ENCODE measurements at places on chromosomes 5 and 9.
A peak's percentile ranks its signal among the peaks of the same experiment; 100 is the strongest.

GRCh38 chr9:98118640-98119601, at the start of gene TRIM14:
TRIM14 (minus strand) TSS chr9:98119222; CDS start chr9:98119188, 34 bp downstream.
- peak within 1 kb of the TSS; percentile 82 for H3K4me3 ChIP-seq
- peaks cover 24% of the 10 kb centered on the region for H3K36me3 ChIP-seq
- peak; percentile 64 for DNase-seq
- peaks cover 37% of the 10 kb centered on the region for H3K4me1 ChIP-seq

GRCh38 chr9:7118633-7119032, 360.9 kb downstream of the KDM4C start:
- peaks cover 7% of the 10 kb centered on the region for H3K4me1 ChIP-seq
- no peak for DNase-seq
- no peak overlapping the region for H3K27ac ChIP-seq
- H3K36me3 ChIP-seq: peaks cover 17% of the 10 kb centered on the region
- H3K4me3 ChIP-seq: no peak overlapping the region
- no peaks in the 10 kb centered on the region for H3K27me3 ChIP-seq

DNA sequence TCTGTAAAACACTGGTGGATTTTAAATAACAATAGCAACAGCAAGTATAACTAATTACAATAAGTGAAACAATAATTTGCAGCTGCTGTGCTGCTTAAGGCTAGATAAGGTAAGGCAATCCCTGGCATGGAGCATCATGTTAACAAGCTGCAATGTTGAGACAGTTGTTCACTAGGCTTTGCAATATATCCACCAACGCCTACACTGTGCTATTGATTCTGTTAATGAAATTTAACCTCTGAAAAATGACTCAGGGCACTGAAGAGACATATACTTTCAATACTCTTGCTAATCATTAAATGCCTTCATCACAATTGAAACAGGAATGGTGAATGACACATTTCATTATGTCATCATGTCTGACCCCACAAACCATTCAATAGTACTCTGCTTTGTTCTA, 255.0 kb downstream of the EFNA5 start:
- peaks cover 23% of the 10 kb centered on the region for H3K27me3 ChIP-seq
- H3K4me1 ChIP-seq: no peaks in the 10 kb centered on the region
- DNase-seq: no peak
- no peak overlapping the region for H3K27ac ChIP-seq

DNA sequence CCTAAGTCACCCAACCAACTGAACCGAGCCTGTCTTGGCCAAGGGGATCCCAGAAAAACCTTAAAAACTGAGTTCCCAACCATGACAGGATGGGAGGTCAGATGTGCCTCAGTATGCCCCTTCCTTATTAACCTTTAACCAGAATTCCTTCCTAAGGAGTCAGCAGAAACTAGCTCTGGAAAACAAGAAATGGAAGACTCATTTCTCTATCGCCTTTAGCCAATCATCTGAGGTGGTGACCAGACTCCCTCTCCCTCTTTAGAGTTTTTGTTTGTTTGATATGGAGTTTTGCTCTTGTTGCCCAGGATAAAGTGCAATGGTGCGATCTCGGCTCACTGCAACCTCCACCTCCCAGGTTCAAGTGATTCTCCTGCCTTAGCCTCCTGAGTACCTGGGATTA, 37.5 kb downstream of the SLC28A3 start:
- no peak overlapping the region for H3K27ac ChIP-seq
- peaks cover 3% of the 10 kb centered on the region for H3K36me3 ChIP-seq
- DNase-seq: no peak
- no peaks in the 10 kb centered on the region for H3K27me3 ChIP-seq
- no peak overlapping the region for H3K4me3 ChIP-seq
- H3K4me1 ChIP-seq: peaks cover 9% of the 10 kb centered on the region

DNA sequence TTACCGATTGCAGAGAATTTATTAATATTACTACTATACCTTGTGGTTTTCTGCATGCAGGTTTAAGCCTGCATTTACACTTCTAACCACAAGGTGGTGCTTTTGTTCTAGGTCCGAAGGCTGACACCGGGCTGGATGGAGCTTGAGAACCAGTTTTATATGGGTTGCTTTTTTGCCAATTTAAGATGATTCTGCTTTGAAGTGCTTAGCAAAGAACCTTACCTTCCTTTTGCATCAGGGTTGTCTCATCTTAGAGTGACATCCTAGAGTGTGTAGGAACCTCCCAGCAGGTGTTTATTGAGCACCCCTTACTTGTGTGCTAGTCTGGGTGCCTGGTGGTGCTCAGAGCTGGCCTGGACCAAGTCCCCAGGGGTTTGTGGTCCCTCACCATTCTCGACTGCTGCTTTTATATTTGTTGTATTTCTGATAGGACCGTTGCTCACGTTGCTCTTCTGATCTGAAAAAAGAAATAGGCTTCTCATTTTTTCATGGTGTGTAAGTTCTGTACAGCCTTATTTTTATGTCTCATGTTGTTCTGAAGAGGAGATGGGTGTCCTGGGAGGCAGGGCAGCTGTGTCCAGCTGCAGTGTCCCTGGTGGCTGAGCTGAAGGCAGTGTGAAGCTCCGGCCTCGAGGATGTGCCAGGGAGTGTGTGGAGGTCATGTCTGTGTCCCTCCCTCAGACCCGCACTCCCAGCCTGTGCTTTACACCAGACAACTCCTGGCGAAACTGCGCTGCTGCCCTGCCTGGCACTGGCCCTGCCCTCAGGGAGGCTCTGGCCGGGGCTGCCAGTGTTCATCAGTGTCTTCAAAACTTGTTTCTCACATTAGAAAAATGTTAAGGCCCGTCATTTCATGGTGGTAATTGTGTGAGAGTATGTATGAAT, 54.3 kb downstream of the EHMT1 start:
- H3K4me3 ChIP-seq: no peak overlapping the region
- no peak overlapping the region for H3K27ac ChIP-seq
- H3K36me3 ChIP-seq: peaks cover 21% of the 10 kb centered on the region
- DNase-seq: peak; percentile 16

- no peak overlapping the region for H3K27ac ChIP-seq
- DNase-seq: no peak
- H3K4me1 ChIP-seq: no peaks in the 10 kb centered on the region
- H3K27me3 ChIP-seq: no peaks in the 10 kb centered on the region
- no peaks in the 10 kb centered on the region for H3K36me3 ChIP-seq
- H3K4me3 ChIP-seq: no peak overlapping the region
Measured at GRCh38 chr5:12392246-12392645, 488.0 kb upstream of the CTNND2 start.

- no peak for DNase-seq
- H3K27ac ChIP-seq: no peak overlapping the region
- no peaks in the 10 kb centered on the region for H3K27me3 ChIP-seq
- H3K4me3 ChIP-seq: no peak overlapping the region
- H3K4me1 ChIP-seq: no peaks in the 10 kb centered on the region
Measured at GRCh38 chr5:109719978-109720377, 30.3 kb downstream of the MAN2A1 start.

DNA sequence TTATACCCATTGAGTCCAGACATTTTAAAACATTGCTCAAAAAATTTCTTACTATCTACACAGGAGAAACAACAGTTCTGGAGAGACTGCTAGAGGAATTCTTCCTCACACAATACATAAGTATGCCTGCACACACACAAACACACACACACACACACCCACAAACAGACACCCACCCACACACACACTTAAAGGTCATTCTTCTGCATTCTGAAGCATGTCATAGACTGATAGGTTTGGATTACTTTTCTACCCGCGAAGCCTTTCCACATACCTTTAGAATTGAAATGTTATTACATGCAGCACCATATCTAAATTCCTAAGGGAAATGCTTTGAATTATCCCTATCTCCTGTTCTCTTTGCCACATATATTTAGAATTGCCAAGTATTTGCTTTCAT, 80.2 kb downstream of the FAM174A start:
- no peak overlapping the region for H3K4me3 ChIP-seq
- H3K4me1 ChIP-seq: no peaks in the 10 kb centered on the region

- H3K4me3 ChIP-seq: no peak overlapping the region
- no peaks in the 10 kb centered on the region for H3K27me3 ChIP-seq
- no peak overlapping the region for H3K27ac ChIP-seq
- no peak for DNase-seq
- H3K4me1 ChIP-seq: no peaks in the 10 kb centered on the region
- H3K36me3 ChIP-seq: no peaks in the 10 kb centered on the region
Measured at GRCh38 chr5:15995341-15996052, 184.1 kb downstream of the MARCHF11 start.

DNA sequence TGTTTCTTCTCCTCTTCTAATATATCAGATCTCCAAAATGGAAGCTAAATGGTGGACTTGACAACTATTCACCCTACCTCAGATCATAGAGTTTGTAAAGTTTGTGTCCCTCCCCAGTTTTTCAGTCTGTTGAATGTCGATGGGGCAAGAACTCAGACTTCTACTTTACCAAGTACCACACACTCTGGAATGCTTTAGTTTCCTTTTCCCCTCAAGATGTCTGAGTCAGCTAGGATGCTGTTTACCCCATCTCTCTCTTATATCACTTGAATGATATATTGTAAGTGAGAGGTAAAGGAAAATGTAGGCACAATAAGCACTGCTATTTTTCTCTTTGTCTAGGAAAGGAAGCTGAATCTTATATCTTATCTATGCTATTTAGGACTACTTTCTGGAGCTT, 25.9 kb upstream of the TAL2 start:
- H3K36me3 ChIP-seq: peaks cover 6% of the 10 kb centered on the region
- H3K27ac ChIP-seq: no peak overlapping the region
- no peak overlapping the region for H3K4me3 ChIP-seq
- no peaks in the 10 kb centered on the region for H3K27me3 ChIP-seq

DNA sequence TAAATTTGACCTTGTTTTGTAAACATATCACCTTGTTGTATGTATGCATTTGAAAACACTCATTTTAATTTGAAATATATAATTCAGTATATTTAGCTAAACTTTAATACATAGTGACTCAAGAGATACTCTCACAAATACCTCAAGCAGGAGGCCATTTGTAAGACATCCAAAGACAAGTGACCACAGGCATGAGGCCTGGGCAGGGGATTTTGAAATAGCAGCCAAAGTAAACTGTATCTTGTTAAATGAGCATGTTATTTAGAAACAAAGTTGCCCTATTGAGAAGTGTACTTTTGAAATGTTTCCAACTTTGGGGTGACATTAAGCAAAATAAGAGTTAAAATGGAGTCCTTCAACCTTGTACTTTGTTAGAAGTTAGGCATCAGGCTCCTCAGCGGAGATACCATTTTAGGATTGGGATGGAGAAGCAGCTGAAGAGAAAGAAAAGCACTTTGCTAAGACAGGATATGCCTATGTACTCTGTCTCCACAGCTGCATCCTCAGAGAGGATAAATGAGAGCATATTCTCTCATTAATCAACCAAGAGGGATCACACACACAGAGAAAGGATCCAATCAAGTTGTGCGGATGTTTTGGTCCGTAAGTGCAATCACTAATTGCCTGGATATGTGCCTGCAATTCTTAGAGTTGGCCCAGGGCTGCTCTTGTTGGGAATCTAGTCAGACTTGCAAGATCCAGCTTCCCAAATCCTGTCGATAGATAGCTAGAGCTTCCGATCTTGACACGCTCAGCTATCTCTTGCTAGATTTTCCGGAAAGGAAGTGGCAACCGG, 157.5 kb upstream of the HAPLN1 start:
- no peak overlapping the region for H3K27ac ChIP-seq
- no peaks in the 10 kb centered on the region for H3K36me3 ChIP-seq
- H3K4me3 ChIP-seq: no peak overlapping the region
- no peak for DNase-seq

- H3K27ac ChIP-seq: no peak overlapping the region
- H3K36me3 ChIP-seq: peaks cover 17% of the 10 kb centered on the region
- DNase-seq: no peak
- peaks cover 2% of the 10 kb centered on the region for H3K27me3 ChIP-seq
- H3K4me1 ChIP-seq: peaks cover 6% of the 10 kb centered on the region
Measured at GRCh38 chr9:128921881-128922763, 1.3 kb downstream of the PHYHD1 start.

DNA sequence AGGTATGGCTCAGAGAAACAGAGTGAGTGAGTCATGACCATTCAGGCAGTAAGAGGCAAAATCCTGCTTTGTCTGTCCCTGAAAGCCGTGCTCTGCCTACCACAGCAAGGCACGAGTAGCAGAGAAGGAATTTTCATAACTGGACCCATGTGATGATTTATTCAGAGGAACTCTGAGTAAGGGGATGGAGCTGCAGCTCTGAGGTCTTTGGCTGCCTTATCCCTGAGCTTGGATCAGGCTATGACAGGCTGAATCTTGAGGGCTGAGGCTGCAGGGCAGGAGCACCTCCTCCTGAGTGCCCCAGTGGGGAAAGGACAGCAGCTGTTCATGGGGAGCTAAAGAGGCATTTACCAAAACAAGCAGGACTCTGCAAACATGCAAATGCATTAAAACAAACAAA, 183.4 kb downstream of the PAPPA start:
- no peak for DNase-seq
- H3K36me3 ChIP-seq: no peaks in the 10 kb centered on the region
- H3K4me3 ChIP-seq: no peak overlapping the region
- H3K4me1 ChIP-seq: no peaks in the 10 kb centered on the region
- no peaks in the 10 kb centered on the region for H3K27me3 ChIP-seq
- no peak overlapping the region for H3K27ac ChIP-seq

- no peaks in the 10 kb centered on the region for H3K36me3 ChIP-seq
- peaks cover 44% of the 10 kb centered on the region for H3K27me3 ChIP-seq
- no peak overlapping the region for H3K4me3 ChIP-seq
- no peak for DNase-seq
- peaks cover 3% of the 10 kb centered on the region for H3K4me1 ChIP-seq
- H3K27ac ChIP-seq: no peak overlapping the region
Measured at GRCh38 chr9:104997536-104997935, 69.6 kb upstream of the ABCA1 start.

DNA sequence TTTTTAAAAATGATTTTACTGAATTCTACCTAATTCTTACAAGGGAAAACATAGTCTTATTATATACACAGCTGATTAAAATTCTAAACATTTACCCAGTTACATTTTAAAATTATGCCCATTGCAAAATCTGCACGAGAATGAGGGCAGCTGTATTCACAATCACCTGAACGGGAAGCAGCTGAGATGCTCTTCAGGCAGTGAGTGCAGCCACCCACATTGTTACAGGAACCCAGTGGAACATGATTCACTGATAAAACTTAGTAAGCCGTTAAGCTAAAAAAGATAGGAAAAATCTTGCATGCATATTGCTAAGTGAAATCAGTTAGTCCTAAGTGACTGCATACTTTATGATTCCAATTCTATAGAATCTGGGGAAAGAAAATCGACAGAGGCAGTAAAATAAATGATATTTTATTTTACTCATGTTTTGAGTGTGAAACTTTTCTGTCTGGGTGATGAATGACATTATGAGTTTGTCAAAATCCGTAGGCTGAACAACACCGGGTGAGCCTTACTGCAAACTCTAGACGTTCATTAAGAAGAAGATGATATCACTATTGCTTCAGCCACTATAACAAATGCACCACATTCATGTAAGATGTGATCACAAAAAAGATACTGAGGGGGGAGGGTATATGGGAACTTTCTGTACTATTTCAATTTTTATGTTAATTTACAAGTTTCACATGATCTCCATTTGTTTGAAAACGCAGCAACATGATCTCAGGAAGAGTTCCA, 39.1 kb upstream of the FLT4 start:
- peaks cover 25% of the 10 kb centered on the region for H3K4me1 ChIP-seq
- H3K27ac ChIP-seq: peak overlapping the region; percentile 56
- H3K4me3 ChIP-seq: peak overlapping the region; percentile 20

GRCh38 chr9:36560771-36561170, 11.9 kb upstream of the MELK start:
- H3K27ac ChIP-seq: no peak overlapping the region
- no peak for DNase-seq

Data from activated T-helper 2 cell treated with anti-CD3 and anti-CD28 coated beads, Interferon-gamma antibody, Interleukin-2, Interleukin-4, amounts not matched to agents 10 μg/mL and 5 μg/mL and 100 μg/mL, durations not matched to agents 14 hours and 24 hours and 36 hours (primary cell).